ENCODE measurements at places on chromosomes 4 and X. TPM values are rescaled to one million over a fixed set of nuclear protein-coding genes. Genes with fewer than 3 reads are reported as not detected.

- DNase-seq = no peak
- no peaks in the 10 kb centered on the region for H3K4me1 ChIP-seq
- H3K36me3 ChIP-seq = no peaks in the 10 kb centered on the region
- H3K27ac ChIP-seq = no peak overlapping the region
- peaks cover 16% of the 10 kb centered on the region for H3K27me3 ChIP-seq
- no peak overlapping the region for H3K4me3 ChIP-seq
Measured at GRCh38 chr4:185865901-185866328, 53.9 kb upstream of the SORBS2 start.

- DNase-seq = no peak
- H3K4me1 ChIP-seq = no peaks in the 10 kb centered on the region
- H3K27me3 ChIP-seq = peaks cover 5% of the 10 kb centered on the region
- no peaks in the 10 kb centered on the region for H3K36me3 ChIP-seq
Measured at GRCh38 chr4:183173580-183174526, 74.8 kb downstream of the WWC2 start.

- H3K27me3 ChIP-seq = peaks cover 5% of the 10 kb centered on the region
- no peak for DNase-seq
- H3K36me3 ChIP-seq = no peaks in the 10 kb centered on the region
Measured at GRCh38 chr4:127484117-127484516, 148.6 kb upstream of the INTU start.

DNA sequence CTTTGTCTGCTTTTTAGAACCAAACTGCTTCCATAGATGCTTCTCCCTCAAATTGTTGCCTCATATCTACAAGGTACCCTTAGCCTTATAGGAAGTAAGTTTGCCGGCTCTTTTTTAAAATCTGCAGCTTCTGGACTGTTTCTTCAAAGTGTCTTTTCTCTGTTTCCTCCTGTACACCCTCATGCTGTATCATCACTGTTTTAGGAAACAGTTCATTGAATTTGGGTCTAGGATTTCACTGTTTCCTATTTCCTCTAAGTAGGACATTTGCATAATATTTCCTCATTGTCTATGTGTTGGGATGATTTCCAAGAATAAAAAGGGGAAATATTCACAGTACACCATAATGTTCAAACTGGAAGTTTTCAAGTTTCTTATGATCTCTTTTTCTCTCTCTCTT, 43.0 kb downstream of the BANK1 start:
- no peaks in the 10 kb centered on the region for H3K4me1 ChIP-seq
- no peaks in the 10 kb centered on the region for H3K36me3 ChIP-seq
- H3K4me3 ChIP-seq = no peak overlapping the region
- no peak for DNase-seq
- peaks cover 16% of the 10 kb centered on the region for H3K27me3 ChIP-seq

DNA sequence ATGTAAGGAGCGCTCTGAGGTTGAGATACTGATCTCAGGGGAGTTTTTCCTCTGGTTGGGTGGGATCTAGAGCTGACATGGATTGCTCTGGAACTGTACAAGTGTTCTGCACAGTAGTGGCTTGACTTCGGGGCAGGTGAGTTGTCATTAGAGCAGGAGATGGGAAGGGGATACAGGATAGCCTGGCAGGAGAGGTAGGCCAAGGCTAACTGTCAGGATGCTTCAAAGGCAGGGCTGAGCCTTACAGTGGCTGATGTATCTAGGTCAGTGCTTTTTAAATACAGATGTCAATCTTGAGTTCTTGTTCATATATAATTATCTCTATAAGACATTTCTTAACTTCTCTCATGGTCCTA, 43.5 kb upstream of the RELL1 start:
- no peak overlapping the region for H3K27ac ChIP-seq
- H3K4me3 ChIP-seq = no peak overlapping the region
- no peaks in the 10 kb centered on the region for H3K27me3 ChIP-seq

DNA sequence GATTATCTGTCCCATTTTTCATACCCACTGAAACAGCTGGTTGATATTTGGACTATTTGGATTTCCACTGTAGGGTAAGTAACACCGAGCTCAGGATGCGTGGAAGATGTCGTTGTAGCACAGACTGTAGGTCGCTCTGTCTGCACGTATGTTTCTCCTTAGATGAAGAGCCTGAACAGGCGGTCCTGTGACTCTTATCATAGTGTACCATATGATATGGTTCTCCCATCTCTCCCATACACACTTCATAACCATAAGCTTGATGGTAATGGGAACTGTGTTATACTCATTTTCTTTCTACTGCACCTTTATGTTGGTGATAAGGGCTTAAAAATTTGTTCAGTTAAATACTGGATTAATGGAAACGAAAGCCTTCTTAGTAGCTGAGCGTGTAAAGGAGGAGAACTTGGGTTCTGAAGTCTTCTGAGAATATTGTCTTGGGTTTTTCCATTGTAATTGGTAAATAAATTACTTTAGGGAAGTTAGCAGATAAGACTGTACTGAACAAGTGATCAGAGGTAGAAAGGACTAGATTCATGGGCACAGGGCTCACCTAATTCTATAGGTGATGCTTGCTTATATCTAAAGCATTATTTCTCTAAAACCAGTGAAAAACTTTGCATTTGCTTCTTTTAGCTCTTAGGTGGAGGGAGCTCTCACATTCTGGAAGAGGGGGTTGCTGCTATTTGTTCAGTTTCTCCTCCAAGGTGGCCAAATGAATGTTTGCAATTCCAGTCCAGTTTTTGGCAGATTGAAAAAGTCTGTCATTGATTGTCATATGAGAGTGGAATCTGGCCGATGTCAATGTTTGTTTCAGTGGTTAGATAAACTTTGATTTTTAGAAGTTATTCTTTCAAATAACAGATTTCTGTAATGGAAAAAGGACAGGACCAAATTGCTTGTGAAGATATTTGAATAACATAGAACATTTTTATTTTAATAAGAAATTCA, 15.8 kb downstream of the SMAD1 start:
- no peak overlapping the region for H3K27ac ChIP-seq
- H3K4me1 ChIP-seq = no peaks in the 10 kb centered on the region
- peaks cover 26% of the 10 kb centered on the region for H3K27me3 ChIP-seq
- DNase-seq = no peak
- no peak overlapping the region for H3K4me3 ChIP-seq

GRCh38 chr4:122621016-122621507, at the start of gene IL21:
Gene IL21, minus strand, starts transcription at chr4:122621066. Its CDS starts 55 bp downstream, at chr4:122621011.
- no peak within 1 kb of the TSS for H3K27ac ChIP-seq
- DNase-seq = no peak
- H3K4me3 ChIP-seq = no peak within 1 kb of the TSS
- peaks cover 9% of the 10 kb centered on the region for H3K27me3 ChIP-seq

GRCh38 chrX:19560611-19561010, 45.3 kb upstream of the MAP3K15 start:
- H3K36me3 ChIP-seq = peaks cover 14% of the 10 kb centered on the region
- DNase-seq = no peak
- H3K4me1 ChIP-seq = peaks cover 34% of the 10 kb centered on the region
- no peaks in the 10 kb centered on the region for H3K27me3 ChIP-seq
- no peak overlapping the region for H3K27ac ChIP-seq

GRCh38 chrX:103608306-103608963, 672 bp downstream of the TCEAL3 start:
- peak overlapping the region; percentile 42 for H3K27ac ChIP-seq
- peaks cover 5% of the 10 kb centered on the region for H3K4me1 ChIP-seq
- H3K4me3 ChIP-seq = peak overlapping the region; percentile 84
- no peak for DNase-seq

DNA sequence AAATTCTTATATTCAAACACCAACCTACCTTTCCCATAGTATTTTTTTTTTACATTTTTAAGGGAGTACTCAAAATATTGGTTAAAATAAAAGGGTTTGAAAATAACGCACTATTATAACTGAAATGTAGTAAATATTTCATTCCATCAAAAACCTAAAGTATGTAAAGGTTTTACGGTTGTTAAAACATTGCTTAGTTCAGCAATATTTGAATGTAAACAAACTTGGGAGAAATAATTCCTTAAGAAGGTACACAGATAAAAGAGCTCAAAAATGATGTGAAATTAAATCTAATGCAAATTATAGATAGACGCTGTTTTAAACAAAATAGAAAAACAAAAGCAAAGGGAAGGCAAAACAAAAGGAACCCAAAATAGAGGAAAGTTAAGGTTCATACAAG, 1476.9 kb downstream of the PCDH18 start:
- no peak overlapping the region for H3K4me3 ChIP-seq
- no peaks in the 10 kb centered on the region for H3K27me3 ChIP-seq

GRCh38 chr4:153595894-153596601, 88.0 kb upstream of the TLR2 start:
- peak overlapping the region; percentile 4 for H3K27ac ChIP-seq
- no peaks in the 10 kb centered on the region for H3K27me3 ChIP-seq
- H3K36me3 ChIP-seq = peaks cover 32% of the 10 kb centered on the region
- no peak overlapping the region for H3K4me3 ChIP-seq
- DNase-seq = no peak

- peaks cover 4% of the 10 kb centered on the region for H3K4me1 ChIP-seq
- no peaks in the 10 kb centered on the region for H3K36me3 ChIP-seq
- H3K27me3 ChIP-seq = no peaks in the 10 kb centered on the region
- H3K27ac ChIP-seq = no peak overlapping the region
- DNase-seq = peak; percentile 8
- no peak overlapping the region for H3K4me3 ChIP-seq
Measured at GRCh38 chr4:77433418-77433733, 172.2 kb upstream of the CXCL13 start.

GRCh38 chrX:26562156-26562555, 346.2 kb downstream of the MAGEB5 start:
- H3K4me3 ChIP-seq = no peak overlapping the region
- H3K4me1 ChIP-seq = no peaks in the 10 kb centered on the region
- H3K36me3 ChIP-seq = no peaks in the 10 kb centered on the region
- no peak for DNase-seq
- no peaks in the 10 kb centered on the region for H3K27me3 ChIP-seq

DNA sequence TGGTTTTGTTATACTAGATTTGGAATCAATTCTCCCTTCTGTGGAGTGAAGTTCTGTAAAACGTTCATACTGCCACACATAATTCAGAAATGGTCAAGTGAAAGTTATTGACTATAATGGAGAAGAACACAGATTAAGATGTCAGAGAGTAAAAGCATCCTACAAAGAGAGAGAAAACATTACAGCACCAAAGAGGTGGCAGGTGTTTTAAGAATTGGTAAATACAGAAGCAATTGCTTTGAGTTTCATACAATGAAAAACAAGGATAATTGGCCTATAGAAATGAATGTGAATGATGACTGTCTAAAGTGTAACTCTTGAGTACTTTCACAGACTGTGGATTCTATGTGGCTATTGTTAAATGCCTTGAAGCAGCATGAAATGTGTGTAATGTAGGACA, 435.6 kb upstream of the SMIM31 start:
- H3K27me3 ChIP-seq = no peaks in the 10 kb centered on the region
- DNase-seq = no peak
- no peak overlapping the region for H3K4me3 ChIP-seq
- H3K36me3 ChIP-seq = no peaks in the 10 kb centered on the region

DNA sequence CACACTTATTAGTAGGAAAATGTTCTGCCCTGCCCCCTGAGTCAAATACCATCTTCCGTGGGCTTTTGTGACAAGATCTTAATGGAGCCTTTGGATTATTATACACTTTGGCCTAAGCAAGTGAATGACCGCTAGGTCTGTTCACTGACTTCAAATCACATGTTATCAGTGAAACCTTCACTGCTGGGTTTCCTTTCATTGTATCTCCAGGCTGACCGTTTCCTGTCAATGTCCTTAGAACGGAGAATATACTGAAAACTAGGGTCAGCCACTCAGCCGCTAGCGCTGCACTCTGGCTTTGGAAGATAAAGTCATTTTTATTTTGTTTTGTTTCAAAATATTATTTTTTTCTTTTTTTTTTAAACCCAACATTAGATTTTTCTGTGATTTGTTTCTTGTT, 107.0 kb upstream of the TLL1 start:
- no peak overlapping the region for H3K4me3 ChIP-seq
- no peaks in the 10 kb centered on the region for H3K4me1 ChIP-seq
- no peak overlapping the region for H3K27ac ChIP-seq
- no peaks in the 10 kb centered on the region for H3K36me3 ChIP-seq
- H3K27me3 ChIP-seq = no peaks in the 10 kb centered on the region

DNA sequence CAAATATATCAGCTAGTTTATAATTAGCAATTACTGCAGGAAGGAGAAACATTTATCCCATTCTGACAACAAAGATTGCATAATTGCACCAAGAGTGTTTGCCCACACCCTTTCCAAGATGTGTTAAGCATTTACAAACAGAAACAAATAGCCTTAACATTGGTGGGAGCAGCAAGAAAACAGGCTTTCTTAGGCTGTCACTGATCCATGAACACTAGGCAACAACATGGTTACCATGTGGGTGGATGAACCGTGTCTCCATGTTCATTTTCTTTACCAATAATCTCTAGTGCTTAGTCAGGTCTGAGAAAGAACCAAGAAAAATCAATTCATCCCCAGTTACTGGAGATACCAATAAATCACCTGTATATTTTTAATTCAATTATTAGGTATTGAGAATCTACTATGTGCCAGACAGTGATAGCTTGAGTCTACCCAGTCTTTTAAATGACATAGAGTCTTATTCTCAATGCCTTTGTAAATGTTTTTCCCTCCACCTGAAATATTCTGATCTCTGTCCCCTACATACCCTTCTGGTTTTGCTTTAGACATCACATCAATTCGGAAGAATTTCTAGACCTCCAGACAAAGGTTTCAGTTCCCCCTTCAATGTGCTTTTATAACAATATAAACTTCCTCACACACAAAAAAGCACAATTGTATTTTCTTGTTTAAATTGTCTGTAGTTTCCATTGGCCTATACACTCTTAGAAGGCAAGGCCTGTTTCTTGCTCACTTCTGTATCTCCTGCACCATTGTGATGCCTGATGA, 286.6 kb downstream of the PPP1R2C start:
- no peaks in the 10 kb centered on the region for H3K27me3 ChIP-seq
- DNase-seq = no peak
- H3K4me1 ChIP-seq = no peaks in the 10 kb centered on the region
- H3K36me3 ChIP-seq = no peaks in the 10 kb centered on the region
- H3K27ac ChIP-seq = peak overlapping the region; percentile 25

GRCh38 chr4:103099691-103100392, at the start of gene BDH2:
Gene BDH2, minus strand, starts transcription at chr4:103099834. Its CDS starts 3,580 bp downstream, at chr4:103096254.
- DNase-seq = peak; percentile 9
- no peaks in the 10 kb centered on the region for H3K36me3 ChIP-seq
- H3K4me3 ChIP-seq = peak within 1 kb of the TSS; percentile 81
- H3K27ac ChIP-seq = peak within 1 kb of the TSS; percentile 75
- peaks cover 20% of the 10 kb centered on the region for H3K4me1 ChIP-seq
- H3K27me3 ChIP-seq = no peaks in the 10 kb centered on the region

PABPC1L2B gene
- total RNA-seq = not detected

CTBP1 gene
- total RNA-seq = 141 TPM

USP51 gene
- 1.3 TPM for total RNA-seq

TSPAN7 gene
- total RNA-seq = 0.37 TPM

CFP gene
- 1.9 TPM for total RNA-seq

CLTRN gene
- total RNA-seq = 0.80 TPM

Measured in activated naive CD8-positive, alpha-beta T cell treated with anti-CD3 and anti-CD28 coated beads for 36 hours (primary cell).